ENCODE measurements at places on chromosomes 1 and 21.

DNA sequence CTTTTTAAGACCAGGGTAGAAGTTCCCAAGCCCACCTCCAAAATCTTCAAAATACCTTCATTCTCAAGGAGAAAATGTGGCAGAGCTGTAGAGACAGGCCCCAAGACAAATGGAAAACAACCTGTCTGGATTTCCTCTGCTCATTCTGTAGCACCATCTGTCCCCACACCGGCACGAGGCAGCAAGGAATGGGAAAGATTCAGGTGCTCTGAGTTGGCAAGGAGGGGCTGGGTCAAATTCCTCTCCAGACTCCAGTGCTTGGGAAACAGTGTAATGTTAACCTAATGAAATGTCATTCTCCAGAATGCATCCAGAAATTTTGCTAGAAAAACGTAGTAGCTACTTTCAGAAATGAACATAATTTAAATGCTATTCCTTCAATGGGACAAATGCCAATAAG, 9.3 kb downstream of the PABPC4 start:
- no peak for DNase-seq

GRCh38 chr1:11044849-11045427, 2.1 kb downstream of the MASP2 start:
- no peak for DNase-seq

DNA sequence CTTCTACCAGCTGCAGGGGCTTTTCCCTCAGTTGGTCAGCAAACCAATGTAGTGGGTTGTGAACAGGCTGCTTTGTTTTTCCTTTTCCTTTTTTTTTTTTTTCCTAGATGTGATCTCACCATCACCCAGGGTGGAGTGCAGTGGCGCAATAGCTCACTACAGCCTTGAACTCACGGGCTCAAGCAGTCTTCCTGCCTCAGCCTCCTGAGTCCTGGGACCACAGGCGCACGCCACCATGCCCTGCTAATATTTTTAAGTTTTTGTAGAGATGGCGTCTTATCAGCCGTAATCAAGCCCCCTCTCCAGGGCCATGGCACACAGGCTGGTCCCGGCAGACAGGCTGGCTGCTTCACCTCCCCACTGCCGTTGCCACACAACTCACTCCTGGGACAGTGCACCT, 3.4 kb upstream of the TRIM11 start:
- no peak for DNase-seq

- no peak for DNase-seq
Measured at GRCh38 chr21:39033878-39034589, 149.2 kb downstream of the PSMG1 start.

All from astrocyte of the cerebellum (primary cell).